SK-MEL-5 (cell line): ENCODE measurements at places on chromosomes 2 and 18. TPM values are rescaled to one million over a fixed set of nuclear protein-coding genes. Genes with fewer than 3 reads are reported as not detected.

The ABCB6 gene
- total RNA-seq: 43.7 and 50.7 TPM in 2 replicates

- DNase-seq: no peak
These were observed 61.3 kb downstream of the GDF7 start for GRCh38 chr2:20728114-20728758.

DNA sequence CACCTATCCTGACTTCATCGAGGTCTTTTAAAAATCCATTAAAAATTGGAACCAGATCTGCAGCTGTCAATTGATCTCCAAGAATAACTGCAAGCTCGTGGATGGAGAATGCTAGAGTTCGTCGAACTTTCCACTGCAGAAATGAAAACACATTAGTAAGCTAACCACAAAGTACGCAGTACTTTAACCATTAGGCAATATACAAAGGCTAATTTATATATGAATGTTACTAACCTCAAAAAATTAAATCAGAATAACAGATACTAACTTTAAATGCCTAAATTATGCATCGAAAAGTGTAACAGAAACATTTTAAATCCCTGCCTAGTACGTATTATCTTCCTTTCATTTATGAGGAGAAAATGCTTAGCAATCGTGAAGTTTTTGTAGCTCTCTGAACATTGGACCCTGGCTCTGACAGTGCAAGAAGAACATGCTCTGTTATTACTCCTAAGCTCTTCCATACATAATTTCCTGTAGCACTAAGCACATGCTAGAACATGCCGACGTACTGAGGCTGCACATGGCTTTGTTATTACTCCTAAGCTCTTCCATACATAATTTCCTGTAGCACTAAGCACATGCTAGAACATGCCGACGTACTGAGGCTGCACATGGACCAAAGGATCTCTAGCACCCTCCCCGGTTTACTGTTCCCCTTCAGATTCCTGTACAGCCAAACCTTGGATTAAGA lies 57.0 kb downstream of the PPP4R1 start:
- no peak for DNase-seq

DNA sequence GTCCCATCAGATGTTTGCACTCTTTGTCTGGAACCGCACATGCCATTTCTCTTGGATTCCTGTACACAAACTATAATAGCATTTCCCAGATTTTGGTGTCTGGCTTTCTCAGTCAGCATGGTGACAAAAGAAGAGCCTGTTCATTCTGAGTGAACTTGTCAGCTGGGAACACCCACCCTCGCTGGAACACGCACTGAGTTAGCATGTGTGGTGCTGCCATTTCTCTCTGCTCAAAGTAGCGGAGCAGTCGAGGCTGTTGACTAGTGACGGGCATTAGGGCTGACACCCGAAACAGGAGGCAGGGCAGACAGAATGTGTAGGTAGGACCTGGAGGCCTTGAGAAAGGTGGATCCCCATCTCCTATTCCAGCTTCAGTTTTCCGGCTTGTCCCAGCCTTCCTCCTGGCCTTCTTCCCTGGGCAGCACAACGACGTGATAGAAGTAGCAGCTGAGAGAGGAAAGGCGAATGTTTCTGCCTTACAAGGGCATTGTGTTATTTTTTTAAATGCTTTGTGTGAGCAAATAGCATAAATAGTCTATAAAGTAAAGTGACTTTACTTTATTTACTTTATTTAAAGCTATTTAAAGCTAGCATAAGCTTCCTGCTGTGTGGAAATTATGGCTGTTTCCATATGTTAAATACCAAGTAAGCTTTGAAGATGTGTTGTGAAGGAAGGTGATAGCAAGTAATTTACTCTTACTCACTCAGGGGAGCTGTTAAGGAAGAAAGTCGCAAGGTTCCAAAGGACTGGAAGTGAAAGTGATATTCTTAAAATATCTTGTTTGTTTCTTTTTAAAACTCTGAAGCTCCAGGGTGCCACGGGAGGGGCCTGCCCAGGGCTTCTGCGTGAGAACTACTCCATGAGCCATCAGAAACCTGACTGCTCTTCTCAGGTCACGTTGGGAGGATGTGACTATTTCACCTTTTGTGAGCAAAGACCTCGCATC lies 272.6 kb downstream of the NEDD4L start:
- DNase-seq: no peak

The APLF gene
- 5.2 and 6.4 TPM in 2 replicates for total RNA-seq

GRCh38 chr2:223586261-223586660 lies 15.9 kb downstream of the SCG2 start:
- DNase-seq: peak; percentile 80

The TCF7L1 gene
- 0.71 and 1.1 TPM in 2 replicates for total RNA-seq

DNA sequence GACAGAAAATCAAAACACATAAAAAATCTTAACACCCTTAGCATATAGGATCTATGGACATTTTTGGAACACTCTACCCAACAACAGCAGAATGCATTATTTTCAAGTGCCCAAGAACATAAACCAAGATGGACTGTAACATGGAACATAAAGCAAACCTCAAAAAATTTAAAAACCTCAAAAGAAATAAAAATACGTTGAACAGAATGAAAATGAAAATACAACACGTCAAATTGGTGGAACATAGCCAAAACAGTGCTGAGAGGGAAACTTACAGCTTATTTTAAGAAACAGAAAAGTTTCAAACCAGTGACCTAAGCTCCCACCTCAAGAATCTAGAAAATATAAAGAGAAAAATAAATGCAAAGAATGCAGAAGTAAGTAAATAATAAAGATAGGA lies 58.3 kb upstream of the BCL2L11 start:
- no peak for DNase-seq

- no peak for DNase-seq
These were observed 223.6 kb downstream of the CDH20 start for GRCh38 chr18:61556862-61557261.

The TBR1 gene
- not detected in 2 replicates for total RNA-seq

The SPRED2 gene
- 10.4 and 14.6 TPM in 2 replicates for total RNA-seq

DNA sequence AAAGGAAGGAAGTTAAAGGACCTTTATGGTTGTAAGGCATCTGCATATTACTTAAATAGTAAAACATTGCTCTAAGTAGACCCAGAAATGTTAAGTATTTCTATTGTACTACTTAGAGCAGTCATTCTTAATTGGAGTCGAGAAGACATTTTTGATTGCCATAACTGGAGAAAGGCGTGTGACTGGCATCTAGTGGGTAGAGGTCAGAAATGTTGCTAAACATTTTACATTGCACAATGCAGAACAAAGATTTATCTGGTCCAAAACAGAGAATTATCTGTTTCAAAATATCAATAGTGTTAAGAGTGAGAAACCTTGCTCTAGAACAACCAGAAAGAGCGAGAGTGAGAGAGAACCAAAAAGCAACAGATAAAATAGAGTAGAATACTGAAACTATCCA lies 23.3 kb upstream of the ROCK1 start:
- DNase-seq: peak; percentile 53

DNA sequence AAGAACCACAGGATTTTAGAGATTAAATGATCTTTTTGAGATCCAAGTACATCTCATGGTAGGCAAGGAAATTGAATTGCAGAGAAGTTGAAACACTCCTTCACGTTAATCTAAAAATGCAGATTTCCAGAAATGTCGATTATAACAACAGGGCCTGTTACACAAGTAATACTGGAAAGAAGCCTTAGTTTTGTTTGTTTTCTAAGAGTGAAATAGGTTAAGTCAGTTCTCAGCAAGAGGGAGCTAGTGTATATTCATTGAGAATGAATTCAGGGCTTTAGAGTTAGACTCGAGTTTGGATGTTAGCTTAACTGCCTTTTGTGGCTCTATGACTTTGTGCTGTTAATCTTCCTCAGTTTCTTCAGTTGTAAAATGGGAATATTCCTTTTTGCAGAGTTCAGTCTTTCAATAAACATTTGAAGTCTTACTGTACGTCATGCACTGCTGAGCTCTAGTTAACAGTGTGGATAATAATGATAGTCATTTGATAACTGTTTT lies 926 bp downstream of the NDUFV2 start:
- peak; percentile 19 for DNase-seq
